Activated T-cell treated with anti-CD3 and anti-CD28 coated beads, Interleukin-2, amount 50 U/mL, for 72 hours (primary cell): ENCODE measurements at places on chromosomes 3 and 15.

DNA sequence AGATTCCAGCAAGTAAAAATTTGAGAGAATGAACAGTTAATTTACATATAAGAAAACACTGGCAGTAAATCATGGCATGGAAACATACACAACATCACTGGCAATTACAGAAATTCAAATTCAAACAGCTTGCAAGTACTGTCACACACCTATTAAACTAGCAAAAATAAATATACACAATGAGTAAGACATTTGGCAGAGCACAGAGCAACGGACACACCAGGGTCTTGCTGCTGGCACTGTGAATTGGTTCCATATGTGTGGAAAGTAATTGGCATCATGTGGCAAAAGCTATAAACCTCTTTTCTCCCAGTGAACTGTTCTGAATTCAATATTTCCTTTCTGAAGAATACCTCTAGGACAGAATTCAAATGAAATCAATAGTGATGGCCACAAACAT is 78.3 kb downstream of the LRRK1 start:
- DNase-seq = no peak

GRCh38 chr3:139561959-139562676 is 22.6 kb upstream of the RBP1 start:
- DNase-seq = no peak

- no peak for DNase-seq
Observed at GRCh38 chr3:1037631-1038030, 55.2 kb upstream of the CNTN6 start.

DNA sequence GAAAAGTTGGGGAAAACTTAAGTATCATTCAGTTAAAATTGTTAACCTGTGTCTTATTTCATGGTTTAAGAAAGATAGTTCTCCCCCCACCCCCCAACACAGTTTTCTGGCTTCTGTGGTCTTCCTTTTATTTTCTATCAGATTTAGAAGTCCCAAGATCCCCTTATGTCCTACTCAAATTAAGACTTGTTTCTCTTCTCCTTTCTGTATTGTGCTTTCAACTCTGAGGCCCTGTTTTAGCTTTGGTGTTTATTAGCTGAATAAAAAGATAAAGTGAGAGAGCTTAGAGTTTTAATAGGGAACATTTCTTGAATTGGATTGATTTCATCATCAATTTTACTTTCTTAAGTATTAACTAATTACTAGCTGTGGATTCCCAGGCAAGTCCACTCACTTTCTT is 62.6 kb downstream of the AKAP13 start:
- no peak for DNase-seq

DNA sequence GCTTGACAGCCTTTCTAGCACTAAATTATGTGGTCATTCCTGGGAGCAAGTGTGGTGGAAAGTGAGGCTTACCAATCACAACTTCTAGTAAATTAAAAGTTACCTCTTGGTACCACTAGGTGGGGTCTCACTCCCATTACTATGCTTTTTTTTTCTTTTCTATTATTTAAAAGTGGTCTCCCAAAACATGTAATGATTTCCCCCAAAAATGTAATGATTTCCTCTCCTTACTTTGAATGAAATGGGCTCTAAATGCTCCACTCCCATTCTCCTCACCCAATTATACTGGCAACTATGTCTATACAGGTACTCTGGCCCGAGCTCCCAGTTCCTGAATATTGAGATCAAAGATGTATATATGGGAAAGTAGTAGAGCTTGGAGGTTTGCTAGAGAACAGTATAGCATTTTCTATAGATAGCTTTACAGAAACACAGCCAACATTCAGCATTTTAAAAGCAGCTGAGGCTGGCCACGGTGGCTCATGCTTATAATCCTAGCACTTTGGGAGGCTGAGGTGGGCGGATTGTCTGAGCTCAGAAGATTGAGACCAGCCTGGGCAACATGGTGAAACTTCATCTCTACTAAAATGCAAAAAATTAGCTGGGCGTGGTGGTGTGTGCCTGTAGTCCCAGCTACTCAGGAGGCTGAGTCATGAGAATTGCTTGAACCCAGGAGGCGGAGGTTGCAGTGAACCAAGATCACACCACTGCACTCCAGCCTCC is 70.9 kb downstream of the DCUN1D1 start:
- DNase-seq = no peak

DNA sequence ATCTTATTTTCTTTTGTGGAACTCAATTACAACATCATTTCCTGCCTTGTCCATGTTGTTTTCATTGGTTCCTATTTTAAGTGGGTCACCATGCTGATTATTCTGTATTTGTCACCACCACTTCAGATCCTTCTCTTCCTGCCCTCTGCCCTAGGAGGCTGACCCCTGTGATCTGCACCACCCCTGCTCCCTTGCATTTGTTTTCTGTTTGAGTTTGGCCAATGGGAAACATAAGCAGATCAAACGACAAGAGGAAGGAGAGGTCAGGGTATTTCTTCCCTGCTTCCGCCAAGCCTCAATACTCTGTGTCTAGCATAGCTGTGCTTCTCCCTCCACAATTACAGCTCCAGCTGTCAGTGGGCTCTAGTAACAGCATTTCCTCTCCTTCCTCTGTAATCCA is 71.6 kb downstream of the IMPG2 start:
- DNase-seq = no peak

- DNase-seq = no peak
Observed at GRCh38 chr3:71401695-71402231, 181.8 kb downstream of the FOXP1 start.

DNA sequence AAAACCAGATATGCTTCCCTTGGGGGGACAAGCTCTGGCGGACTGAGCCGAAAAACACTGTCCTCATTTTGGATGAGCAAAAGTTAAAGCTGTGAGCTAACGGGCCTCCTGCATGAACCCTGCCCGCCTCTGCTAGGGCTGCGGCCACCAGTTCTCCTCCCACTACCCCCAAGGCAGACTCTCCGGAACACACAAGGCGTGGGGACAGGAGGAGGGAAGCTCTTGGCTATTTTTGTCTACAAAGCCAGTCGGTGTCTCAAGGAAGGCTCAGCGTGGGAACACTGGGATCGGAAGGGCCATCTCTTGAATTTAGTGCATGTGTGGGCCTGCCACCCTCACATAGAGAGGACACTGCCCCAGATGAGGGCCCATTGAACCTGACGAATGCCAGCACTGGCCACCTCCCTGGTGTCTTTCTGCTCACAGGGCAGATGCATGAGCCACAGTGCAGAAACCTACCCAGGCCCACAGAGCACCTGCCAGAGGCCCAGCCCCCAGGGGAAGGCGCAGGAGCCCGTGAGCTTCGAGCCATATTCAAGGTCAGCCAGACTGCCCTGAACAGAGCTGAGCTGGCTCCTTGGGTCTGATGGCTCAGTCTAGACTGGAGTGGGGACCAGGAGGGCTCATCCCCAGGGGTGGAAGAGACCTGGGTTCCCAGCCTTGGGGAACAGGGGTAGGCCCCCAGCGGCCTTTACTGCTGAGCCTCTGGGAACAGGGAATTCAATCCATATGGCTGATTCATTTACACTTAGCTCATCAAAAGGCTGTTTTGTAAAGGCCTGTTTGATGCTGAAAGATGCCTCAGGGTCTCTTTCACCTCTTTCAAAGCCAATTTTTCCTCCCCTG is 38.3 kb downstream of the HCN4 start:
- DNase-seq = no peak

GRCh38 chr3:176561826-176562225 is 635.5 kb downstream of the TBL1XR1 start:
- no peak for DNase-seq

GRCh38 chr3:16257309-16257708 is 7.4 kb downstream of the DPH3 start:
- no peak for DNase-seq

GRCh38 chr3:78703944-78704343 is 1063.9 kb downstream of the ROBO1 start:
- no peak for DNase-seq

DNA sequence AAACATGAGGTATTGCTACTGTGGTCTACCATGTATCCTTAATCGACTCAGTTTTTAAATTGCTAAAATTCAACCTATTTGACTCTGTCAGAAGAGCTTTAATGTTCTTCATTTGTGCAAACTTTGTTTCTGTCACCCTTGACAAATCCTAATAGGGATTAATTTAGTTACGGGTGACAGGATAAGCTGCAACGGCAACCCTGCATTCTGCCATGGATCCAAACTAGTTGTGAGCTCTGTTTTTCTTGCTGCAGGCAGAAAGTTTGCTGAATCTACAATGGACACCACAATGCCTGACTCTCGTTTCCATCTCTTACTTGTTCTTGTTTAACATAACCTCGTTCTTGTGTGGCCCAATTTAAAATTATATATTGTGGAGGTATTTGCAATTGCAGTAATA is 352.3 kb downstream of the ROBO2 start:
- DNase-seq = no peak

DNA sequence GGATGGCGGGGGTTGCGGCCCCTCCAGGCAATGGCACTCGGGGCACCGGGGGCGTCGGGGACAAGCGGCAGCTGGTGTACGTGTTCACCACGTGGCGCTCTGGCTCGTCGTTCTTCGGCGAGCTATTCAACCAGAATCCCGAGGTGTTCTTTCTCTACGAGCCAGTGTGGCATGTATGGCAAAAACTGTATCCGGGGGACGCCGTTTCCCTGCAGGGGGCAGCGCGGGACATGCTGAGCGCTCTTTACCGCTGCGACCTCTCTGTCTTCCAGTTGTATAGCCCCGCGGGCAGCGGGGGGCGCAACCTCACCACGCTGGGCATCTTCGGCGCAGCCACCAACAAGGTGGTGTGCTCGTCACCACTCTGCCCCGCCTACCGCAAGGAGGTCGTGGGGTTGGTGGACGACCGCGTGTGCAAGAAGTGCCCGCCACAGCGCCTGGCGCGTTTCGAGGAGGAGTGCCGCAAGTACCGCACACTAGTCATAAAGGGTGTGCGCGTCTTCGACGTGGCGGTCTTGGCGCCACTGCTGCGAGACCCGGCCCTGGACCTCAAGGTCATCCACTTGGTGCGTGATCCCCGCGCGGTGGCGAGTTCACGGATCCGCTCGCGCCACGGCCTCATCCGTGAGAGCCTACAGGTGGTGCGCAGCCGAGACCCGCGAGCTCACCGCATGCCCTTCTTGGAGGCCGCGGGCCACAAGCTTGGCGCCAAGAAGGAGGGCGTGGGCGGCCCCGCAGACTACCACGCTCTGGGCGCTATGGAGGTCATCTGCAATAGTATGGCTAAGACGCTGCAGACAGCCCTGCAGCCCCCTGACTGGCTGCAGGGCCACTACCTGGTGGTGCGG is 1.9 kb downstream of the CHST2 start:
- peak; percentile 82 for DNase-seq

DNA sequence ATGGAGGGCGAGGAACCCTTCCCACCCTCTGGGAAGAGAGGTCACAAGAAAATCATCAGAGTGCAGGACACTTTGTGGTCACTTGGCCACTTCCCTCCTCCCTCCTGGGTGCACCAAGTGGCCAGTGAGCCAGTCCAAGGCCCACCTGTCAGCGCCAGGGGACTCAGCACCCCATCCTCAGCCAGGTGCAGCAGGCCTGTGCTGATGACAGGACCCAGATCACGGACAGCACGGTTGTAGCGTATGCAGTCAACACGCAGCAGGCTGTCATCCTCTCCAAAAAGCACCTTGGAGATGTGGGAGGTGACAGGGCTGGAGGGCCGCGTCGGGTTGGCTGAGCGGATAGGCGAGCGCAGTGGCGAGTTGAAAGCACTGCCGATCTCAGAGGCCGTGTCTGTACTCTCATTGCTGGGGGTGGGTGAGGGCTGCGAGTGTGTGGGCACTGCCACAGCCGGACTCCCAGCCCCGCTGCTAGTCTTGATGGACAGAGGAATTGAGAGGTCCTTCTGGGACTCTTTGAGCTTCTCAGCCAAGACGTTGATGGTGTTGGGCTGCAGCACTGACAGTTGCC is 41.5 kb downstream of the SEMA3G start:
- DNase-seq = no peak

DNA sequence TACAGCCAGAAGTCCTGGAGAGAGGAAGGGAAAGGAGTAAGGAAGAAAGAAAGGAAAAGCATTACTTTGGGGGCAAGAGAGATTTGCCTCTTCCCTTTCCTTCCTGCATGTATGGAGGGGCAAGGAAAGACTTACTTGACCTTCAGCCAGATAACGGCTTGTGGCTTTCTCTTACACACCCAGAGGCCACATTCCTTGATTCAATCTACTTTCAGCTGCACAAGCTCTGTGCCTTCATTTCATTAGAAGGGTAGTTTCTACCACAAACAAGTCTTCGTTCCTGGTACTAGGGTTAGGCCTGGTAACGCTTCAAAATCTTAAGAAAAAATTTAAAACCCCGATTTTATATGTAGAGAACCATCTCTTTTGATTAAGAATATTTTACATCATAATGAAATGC is 835.9 kb downstream of the TUSC7 start:
- DNase-seq = no peak

GRCh38 chr3:10008588-10009344 is 17.5 kb upstream of the FANCD2 start:
- DNase-seq = peak; percentile 89

GRCh38 chr15:59444081-59444835 is 6.3 kb downstream of the FAM81A start:
- DNase-seq = no peak

GRCh38 chr3:150545419-150546225 is 674 bp downstream of the SERP1 start:
- DNase-seq = peak; percentile 58

GRCh38 chr15:76056931-76057330 is 2.9 kb upstream of the TMEM266 start:
- DNase-seq = no peak

DNA sequence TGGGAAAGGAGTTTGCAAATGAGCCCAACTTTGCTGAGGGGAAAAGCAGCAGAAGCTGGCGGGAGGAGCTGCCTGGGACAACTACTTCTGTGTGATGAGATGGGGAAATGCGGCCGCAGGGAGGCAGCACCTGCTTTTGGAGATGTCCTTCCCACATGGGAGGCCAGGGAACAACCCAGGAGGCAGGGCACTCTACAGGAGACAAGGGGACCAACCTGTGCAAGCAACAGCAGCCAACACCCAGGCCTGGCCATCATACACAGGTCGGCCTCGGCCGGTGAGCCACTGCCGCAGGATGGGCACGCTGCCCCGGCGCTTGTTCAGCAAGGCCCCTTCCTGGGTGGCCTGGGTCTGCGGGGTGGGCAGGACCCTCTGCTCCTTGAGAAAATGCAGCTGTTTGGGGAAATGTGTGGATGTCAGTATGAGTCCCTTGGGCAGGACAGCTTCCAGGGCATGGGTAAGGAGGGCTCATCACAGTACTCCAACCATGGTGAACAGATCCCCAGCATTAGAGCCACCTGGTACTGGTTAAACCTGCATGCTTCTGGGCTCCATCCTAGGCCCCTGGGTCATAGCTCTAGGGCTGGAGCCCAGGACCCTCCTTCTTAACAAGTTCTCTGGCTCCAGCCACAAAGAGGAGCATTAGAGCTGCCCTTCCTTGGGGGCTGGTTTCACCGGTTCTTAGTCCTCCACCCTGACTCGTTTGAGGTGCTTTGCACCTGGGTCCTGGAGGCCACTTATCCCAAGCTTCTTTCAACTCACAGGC is 11.6 kb downstream of the EPB42 start:
- no peak for DNase-seq

DNA sequence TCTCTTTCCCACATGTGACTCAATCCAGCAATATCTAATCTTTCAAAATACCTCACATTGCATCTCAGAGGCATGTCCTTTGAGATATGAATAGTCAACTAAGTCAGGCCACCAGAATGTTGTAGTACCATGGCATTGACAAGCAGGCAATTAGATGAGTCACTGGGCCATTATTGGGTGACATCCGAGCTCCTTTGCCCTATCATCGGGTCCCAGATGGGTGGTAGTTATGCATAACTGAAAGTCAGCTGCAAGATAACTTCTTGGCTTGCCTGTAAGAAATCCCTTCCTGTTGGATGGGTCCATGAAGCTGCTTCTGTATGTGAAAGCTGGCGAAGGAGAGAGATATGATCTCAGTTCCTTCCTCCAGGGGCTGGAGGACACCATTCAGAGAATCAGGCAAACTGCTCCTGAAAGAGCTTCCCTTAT is 32.8 kb downstream of the ARRDC4 start:
- no peak for DNase-seq

- no peak for DNase-seq
Observed at GRCh38 chr3:124322966-124323365, 331.0 kb upstream of the ROPN1 start.
